ENCODE measurements at places on chromosomes 12 and 14.

DNA sequence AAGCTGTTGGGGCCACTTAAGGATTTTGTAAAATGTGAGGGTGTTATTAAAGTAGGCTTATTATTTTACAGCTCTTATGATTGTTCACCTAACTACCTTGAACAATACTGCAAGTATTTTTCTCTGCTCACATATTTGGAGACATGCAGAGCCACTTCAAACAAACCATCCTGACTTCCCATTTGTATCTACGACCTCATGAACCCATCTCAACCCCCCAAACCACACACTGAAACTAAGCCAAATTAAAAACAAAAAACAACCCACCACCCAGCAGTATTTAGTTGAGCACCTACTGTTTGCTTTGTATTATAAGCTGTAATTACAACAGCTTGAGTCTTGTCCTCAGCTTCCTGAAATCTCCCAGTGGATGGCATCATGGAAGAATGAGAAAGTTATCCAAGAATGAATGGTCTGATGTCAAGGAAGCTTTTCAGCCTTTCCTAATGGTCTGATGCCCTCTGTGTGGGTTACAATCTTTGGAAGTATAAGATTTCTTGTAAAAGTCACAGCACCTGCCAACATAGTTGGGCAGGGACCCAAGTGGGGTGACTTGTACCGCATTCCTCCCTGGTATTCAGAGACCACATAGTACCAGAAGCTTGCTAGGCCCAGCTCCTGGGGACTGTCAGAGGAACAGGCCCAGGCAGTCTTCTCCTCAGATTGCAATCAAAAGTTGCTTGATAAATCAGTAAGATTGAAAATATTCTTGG, 416.6 kb downstream of the ZFP36L1 start:
- DNase-seq, result no peak

GRCh38 chr12:123868791-123869190, 103.8 kb downstream of the CCDC92 start:
- no peak for DNase-seq

GRCh38 chr12:6038160-6038559, 86.3 kb downstream of the VWF start:
- DNase-seq, result no peak

DNA sequence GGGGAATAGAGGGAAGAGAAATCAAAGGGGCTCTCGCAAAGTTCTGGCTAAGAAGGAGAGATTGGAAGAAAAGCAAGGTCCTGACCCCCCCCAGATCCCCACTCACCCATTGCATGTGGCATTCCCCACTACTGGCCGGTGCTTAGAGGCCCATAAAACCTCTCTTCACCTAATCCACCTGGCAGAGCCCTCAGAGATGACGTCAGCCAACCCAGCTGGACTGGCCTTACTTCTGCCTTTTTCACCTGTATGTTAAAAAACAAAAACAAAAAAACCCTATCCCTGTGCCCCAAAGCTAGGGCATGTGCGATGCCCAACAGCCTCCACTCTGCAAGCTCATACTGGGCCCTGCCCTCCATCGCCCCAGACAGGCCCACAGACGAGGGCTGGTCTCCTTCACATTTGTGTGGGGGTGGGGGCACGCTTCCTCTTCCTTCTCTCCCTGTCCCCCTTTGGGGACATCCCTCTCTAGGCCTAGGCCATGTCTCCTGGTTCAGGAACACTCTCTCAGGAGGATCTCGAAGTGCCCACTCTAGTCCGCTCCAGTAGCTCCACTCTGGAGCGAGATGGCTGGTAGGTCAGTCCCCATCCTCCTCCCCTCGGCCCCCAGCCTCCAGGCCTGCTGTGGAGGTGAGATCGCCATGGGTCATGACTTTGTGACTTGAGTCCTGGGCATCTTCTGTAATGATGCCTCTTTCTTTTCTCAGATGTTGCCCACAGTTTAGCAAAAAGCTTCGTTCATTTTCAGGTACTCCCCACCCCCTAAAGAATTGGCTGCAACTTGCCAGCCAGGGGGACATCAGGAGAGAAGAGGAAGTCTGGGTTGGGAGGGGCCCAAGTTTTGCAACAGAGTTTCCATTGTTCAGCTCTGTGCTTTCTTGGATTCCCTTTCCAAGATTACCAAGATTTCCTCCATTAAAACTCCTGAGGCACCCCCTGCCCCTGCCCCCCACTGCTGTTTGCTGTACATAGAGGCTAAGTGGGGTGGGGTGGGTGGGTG, 37.0 kb downstream of the FIGNL2 start:
- no peak for DNase-seq

GRCh38 chr12:108257004-108257403, 82.1 kb downstream of the CMKLR1 start:
- no peak for DNase-seq

GRCh38 chr14:65864984-65865383, 452.5 kb downstream of the FUT8 start:
- DNase-seq, result no peak

DNA sequence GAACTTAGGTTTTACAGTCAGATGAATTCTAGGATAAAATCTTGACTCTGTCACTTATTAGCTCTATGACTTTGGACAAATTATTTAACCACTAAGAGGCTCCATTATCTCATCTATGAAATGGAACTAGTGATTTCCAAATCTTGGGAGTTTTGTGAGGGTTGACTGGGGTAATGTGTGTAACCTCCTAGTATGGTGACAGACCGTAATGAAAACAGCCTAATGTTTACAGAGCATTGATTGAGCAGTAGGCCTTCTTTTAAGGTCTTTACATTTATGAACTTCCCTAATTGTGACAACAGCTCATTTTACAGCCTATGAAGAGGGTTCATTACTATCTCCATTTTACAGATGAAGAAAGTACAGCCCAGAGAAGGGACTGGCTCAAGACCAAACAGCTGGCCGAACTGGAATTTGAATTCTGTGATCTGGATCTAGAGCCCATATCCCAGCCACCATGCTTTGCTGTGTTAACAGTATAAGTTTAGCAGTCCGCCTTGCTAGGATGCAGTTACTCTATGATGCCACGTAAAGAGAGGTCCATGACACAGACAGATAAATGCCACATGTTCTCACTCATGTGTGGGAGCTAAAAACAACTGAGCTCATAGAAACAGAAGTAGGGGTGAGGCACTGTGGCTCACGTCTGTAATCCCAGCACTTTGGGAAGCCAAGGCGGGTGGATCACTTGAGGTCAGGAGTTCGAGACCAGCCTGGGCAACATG, 9.1 kb upstream of the FBXL14 start:
- no peak for DNase-seq

DNA sequence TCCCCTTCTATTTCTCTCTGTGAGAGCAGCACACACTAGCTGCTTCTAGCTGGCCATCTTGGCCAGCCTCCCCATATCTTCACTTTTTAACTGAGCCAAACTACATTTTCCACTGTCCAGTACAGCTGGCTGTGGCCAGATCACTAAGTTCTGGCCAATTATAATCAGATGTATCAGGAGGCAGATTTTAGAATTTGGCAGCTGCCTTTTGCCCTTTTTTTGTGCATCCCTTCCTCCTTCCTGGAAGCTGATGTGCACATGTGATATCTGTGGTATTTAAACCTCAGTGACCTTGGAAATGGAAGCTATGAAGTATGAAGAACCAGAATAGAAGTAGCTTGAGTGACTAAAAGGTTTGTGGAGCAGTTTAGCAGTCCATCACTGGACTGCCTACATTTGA, 49.8 kb upstream of the ANO6 start:
- DNase-seq, result no peak

DNA sequence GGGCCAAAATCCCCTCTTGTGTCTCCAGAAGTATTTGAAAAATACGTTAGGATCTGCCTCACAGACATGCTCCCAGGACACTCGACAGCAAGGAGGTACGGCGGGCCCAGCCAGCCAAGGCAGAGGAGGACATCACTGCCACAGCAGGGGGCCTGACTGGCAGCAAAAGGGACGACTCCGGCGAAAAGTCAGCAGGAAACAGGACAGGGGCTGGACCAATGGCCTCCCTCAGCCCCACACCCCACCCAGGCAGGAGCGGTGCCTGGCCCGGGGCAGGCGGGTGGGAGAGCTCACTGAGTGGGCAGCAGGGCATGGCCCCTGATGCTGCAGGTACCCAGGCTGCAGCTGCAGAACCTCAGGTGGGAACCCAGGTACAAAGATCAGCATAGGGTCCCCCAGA, 17.8 kb downstream of the BRF1 start:
- no peak for DNase-seq

GRCh38 chr14:101490771-101491170, 70.5 kb upstream of the DIO3 start:
- no peak for DNase-seq

DNA sequence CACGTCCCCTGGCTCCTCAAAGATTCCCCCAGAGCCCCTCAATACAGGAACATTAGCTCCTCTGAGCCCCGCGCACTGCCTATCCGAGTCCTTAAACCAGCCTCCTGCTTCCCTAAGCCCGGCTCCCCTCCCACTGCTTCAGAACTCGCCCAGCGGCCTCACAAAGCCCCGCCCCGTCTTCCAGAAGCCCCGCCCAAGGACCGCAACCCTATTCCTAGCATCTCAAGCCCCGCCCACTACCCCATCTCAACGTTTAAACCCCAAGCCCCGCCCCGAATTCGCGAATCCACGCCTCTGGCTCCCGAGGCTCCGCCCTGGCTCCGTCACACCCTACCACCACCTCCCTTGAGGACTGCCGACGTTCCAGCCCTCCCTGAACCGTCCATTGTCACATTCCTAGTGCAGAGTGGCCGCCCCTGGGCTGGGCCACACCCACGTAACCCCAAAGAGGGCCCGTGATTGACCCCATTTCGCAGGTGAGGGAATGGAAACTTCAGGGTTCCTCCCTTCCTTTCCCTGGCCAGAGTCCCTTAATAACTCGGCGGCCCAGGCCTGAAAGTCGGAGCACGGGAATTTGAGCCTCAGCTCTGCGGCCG, 646 bp upstream of the CORO1C start:
- peak; percentile 89 for DNase-seq

DNA sequence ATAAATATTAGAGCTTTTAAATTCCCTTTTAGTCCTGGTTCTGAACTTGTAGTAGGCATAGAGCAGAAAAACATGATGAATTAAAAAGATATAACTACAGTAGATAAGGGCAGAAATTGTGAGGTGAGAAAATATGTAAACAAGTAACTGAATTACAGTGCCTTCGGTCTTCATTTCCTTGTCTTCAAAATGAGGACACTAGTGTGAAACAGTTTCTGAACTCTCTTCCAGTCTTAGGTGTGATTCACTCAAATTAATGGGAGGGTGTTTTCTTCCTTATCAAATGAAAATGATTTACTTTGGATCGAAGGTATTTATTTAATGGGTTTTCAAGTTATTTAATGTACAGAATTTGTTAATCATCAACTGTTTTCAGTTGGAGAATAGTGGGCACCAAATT, 1.5 kb downstream of the FGD4 start:
- no peak for DNase-seq

DNA sequence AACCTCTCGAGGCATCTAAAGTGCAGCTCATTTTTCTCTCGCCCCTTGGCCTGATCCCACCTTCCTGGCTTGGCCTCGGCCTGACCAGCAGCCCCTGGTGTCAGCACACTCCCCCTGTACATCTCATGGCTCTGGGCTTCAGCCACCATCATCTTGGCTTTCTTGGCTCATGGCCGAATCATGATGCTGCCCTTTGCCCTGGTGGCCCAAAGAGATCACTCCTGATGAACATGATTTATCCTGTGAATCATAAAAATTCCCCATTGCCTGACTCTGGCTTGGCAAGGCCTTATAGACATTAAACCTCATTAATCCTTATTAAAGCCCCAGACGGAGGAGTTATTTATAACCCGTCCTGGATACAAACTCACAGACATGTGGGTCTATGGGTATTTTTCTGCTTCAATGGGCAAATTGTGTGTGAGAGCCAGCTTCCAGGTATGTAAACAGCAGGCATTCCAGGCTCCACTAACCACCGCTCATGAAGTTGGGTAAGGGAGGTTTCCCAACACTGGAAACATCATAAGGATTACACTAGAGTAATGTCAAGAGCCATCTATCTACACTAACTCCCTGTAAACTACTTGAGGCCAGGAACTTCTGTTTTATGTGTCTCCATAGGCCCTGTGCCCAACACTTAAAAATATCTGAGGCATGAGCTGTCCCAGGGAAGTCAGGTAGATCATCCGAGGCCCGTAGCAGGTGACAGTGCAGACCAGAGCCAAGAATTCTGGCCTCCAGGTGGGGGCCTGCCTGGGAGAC, 171.2 kb downstream of the TTC8 start:
- no peak for DNase-seq

GRCh38 chr12:23211384-23212320, 586.7 kb downstream of the ETNK1 start:
- DNase-seq, result no peak

DNA sequence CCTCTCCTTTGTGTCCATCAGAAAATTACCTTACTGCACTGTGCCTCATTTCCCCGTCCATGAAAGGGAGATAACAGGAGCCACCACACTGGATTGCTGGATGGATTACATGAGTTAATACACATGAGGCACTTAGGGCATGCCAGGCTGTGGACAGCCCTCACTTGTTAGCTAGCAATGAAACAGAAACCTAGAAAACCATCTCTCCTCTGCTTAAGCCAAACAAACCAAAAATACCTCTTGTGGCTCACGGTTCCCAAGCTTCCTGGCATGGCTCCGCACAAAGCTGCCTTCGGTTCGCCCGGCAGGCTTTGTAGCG, 660 bp upstream of the HCFC2 start:
- DNase-seq, result no peak

GRCh38 chr12:91355150-91356006, 172.8 kb upstream of the DCN start:
- DNase-seq, result peak; percentile 5

GRCh38 chr14:26738571-26738970, 140.7 kb upstream of the NOVA1 start:
- no peak for DNase-seq
